H7 (cell line): ENCODE measurements at places on chromosomes 3 and 15. TPM values are rescaled to one million over a fixed set of nuclear protein-coding genes. Genes with fewer than 3 reads are reported as not detected.
A peak's percentile ranks its signal among the peaks of the same experiment; 100 is the strongest.

Gene TBC1D23
- total RNA-seq: 63.0 and 121 TPM in 2 replicates

GRCh38 chr3:143165211-143165610, 45.6 kb downstream of the CHST2 start:
- DNase-seq: no peak

DNA sequence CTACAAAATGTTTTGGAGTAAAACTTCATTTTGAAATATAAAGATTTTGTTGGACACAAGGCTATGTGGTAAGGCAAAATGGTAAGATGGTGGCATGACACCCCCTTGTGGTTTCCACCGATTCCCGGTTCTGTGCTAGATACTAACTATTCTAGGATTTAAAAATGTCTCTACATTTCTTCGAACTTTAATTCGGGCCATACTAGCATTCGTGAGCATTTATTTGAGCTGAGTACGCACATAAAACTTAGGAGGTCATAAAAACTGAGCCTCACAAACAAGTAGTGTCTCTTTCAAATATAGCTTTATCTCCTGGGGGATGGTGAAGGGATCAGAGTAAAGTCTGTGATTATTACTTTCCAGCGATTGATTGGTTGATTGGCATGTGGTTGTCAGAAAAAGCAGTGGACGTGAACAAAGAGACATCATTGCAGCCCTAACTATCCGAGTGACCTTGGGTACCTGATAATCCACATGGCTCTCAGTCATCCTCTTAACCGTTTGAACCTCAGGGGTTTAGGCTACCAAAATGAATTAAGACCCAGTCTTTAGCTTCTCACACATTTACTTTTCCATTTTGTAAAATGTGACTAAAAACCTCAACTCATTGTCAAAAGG, 1.1 kb upstream of the ZNF639 start:
- DNase-seq: peak; percentile 51

DNA sequence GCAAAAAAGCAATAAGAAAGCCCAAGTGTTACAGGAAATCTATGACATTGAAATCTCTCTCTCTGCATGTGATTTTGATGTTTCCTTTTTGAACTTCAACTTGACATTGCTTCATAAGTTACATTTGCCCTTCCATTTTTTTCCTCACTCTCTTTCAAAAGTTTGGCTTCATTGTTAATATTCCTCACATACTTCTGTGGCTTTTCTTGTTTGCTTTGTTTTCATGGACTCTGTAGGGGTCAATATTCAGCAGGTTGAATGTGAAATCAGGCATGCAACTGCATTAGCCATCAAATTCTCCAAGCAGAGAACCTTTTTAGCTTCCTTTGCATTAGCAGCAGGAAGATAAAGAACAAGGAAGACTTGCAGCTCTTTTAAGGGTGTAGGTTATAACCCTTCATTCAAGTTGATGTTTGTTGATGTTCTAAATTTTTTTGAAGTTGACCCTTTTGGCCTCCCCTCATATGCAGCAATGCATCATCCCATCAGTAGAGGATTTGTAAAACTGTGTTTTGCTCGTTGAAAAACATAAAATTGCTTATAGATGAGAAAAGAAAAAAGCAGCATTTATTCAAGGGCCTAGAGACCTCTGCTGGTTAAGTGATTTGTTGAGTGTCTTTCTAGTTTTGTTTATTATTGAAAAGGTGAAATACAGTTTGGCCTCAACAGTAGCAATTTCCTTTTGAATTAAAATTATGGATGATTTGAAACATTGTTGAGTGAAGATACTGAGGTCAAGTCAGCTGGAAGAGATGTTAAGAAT, 211.4 kb downstream of the IL5RA start:
- no peak for DNase-seq

DNA sequence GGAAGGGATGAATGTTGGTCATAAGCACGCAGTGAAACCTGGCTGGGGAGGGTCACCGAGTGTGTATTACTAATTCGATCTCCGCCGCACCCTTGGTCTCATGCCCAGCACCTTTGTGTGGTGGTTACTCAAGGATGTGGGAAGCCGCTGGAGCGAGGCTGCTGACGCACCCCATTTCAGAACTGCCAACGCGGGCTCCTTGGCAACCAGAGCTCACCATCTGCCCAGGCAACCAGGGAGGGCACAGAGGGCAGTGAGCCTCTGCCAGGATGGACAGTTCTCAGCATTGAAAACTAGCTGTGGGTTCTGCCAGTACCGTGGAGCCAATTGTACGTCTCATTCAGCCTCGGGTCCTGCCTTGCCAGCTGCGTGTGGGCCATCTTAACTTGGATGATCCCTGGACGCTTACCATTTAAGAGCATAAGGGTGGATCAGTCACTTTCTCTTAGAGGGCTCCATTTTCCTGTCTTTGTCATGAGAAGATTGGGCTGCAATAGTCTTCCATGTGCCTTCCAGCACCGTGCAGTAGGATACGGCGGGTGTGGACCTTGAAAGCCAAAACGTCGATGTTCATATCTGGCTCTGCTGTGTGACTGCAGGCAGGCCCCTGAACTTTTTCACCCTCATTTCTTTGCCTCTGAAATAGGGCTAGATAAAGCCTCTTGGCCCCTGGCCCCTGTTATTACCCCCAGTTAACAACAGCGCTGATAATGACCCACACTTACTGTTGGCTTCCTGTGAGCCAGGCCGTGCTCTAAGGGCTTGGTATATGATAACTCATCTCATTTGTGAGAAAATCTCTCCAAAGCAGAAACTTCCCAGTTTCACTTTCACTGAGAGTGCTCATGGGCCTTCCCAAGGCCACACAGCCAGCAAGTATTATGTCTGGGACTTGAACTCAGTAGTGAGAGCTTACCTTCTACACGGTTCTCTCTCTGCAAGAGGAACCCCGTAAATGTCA, 238.8 kb downstream of the OPA1 start:
- no peak for DNase-seq

DNA sequence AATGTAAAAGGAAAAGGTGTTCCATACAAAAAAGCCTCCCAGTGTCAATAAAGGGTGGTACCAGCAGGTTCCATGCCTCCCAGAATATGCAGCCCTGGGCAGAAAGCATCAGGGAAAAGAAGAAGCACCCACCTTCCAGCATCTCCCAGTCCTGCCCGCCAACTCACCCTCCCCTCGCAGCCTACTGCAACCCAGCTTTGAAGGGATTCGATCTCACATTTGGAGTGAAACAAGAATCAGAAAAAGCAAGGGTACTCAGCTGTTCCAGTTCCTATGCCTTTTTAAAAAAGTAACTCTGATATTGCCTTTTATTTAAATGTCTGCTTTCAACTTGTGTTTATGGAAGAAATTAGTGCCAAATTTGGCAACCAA, 166.9 kb downstream of the ADAMTS17 start:
- no peak for DNase-seq

GRCh38 chr3:65811086-65811761, 227.5 kb downstream of the MAGI1 start:
- no peak for DNase-seq

GRCh38 chr15:41848631-41849030, 10.0 kb downstream of the PLA2G4B start:
- DNase-seq: no peak

DNA sequence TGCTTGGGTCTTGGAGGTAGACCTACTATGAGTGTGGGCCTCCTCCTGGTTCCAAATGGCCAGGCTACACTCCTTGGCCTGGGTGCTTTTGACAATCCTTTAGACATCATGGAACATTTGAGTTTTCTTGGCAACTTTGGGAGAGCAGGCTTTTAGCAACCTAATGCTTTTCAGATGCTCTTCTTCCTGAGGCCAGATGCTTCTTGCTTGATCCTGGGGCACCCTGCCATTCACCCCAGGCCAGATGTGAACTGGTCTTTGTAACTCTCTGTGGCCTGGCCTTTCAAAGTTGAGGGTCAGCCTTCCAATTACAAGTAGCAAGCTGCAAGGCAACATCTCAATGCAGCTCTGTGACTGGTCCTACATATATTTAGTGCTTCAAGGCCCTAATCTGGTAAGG, 40.5 kb downstream of the RTP1 start:
- no peak for DNase-seq

Gene PSTPIP1
- total RNA-seq: 0.21 and 1.3 TPM in 2 replicates

GRCh38 chr3:134829721-134830120, 34.7 kb downstream of the EPHB1 start:
- no peak for DNase-seq
